ENCODE measurements at places on chromosomes 12 and 14.
A peak's percentile ranks its signal among the peaks of the same experiment; 100 is the strongest.

- no peak overlapping the region for H3K4me3 ChIP-seq
- no peaks in the 10 kb centered on the region for H3K4me1 ChIP-seq
- H3K27ac ChIP-seq = no peak overlapping the region
- H3K27me3 ChIP-seq = no peaks in the 10 kb centered on the region
Observed at GRCh38 chr14:32825058-32825457, 113.6 kb upstream of the NPAS3 start.

DNA sequence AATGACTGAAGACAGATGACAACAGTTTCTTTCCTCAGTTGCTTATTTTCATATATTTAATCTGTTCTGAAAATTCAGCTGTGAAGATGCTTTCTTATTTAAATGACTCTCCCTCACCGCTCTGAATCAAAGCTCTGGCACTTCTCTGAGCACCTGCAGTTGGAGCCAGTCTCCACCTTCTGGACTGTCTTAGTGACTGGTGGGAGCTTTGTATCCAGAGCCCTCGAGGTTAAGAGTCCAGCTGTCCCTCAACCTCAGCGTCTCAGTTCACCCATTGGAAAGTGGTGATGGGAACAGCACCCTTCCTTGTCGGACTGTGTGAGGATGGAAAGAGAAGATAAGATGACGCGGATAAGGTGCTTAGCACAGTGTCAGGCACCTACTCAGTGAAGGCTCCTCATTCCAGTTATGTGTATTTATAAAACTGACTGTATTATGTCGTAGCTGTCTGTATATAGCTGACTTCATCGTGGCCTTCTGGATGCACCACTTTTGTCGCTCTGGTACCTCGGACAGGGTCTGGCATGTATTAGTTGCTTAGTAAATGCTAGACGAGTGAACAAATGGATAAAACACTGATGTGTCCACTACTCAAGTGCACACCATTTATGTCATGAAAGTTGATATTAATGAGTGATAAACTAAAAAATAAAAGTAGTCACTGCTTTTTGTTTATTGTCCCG lies 34.5 kb downstream of the ELK3 start:
- H3K27me3 ChIP-seq = no peaks in the 10 kb centered on the region
- H3K4me3 ChIP-seq = no peak overlapping the region
- no peaks in the 10 kb centered on the region for H3K36me3 ChIP-seq
- no peaks in the 10 kb centered on the region for H3K4me1 ChIP-seq
- H3K27ac ChIP-seq = no peak overlapping the region

- no peak overlapping the region for H3K27ac ChIP-seq
- H3K27me3 ChIP-seq = peaks cover 41% of the 10 kb centered on the region
- no peaks in the 10 kb centered on the region for H3K36me3 ChIP-seq
- H3K4me1 ChIP-seq = no peaks in the 10 kb centered on the region
- DNase-seq = no peak
Observed at GRCh38 chr12:30973175-30973574, 46.6 kb downstream of the TSPAN11 start.

- H3K4me1 ChIP-seq = peaks cover 22% of the 10 kb centered on the region
- H3K4me3 ChIP-seq = no peak overlapping the region
- no peak for DNase-seq
- no peaks in the 10 kb centered on the region for H3K27me3 ChIP-seq
- H3K36me3 ChIP-seq = no peaks in the 10 kb centered on the region
Observed at GRCh38 chr12:116395396-116395795, 117.9 kb upstream of the MED13L start.

- H3K27ac ChIP-seq = no peak overlapping the region
- DNase-seq = no peak
- H3K27me3 ChIP-seq = no peaks in the 10 kb centered on the region
- no peaks in the 10 kb centered on the region for H3K4me1 ChIP-seq
Observed at GRCh38 chr14:77508876-77509275, 10.3 kb upstream of the ISM2 start.

GRCh38 chr14:56603648-56604047 lies 24.1 kb downstream of the TMEM260 start:
- H3K27me3 ChIP-seq = no peaks in the 10 kb centered on the region
- DNase-seq = no peak
- H3K36me3 ChIP-seq = no peaks in the 10 kb centered on the region
- no peak overlapping the region for H3K4me3 ChIP-seq
- H3K27ac ChIP-seq = no peak overlapping the region

- H3K27me3 ChIP-seq = no peaks in the 10 kb centered on the region
- H3K36me3 ChIP-seq = no peaks in the 10 kb centered on the region
- no peak for DNase-seq
Observed at GRCh38 chr14:71183876-71184689, 276.8 kb downstream of the PCNX1 start.

GRCh38 chr14:100426314-100426713 lies 103.2 kb downstream of the SLC25A47 start:
- DNase-seq = no peak
- no peak overlapping the region for H3K27ac ChIP-seq
- H3K27me3 ChIP-seq = no peaks in the 10 kb centered on the region
- H3K4me3 ChIP-seq = no peak overlapping the region
- H3K36me3 ChIP-seq = no peaks in the 10 kb centered on the region

DNA sequence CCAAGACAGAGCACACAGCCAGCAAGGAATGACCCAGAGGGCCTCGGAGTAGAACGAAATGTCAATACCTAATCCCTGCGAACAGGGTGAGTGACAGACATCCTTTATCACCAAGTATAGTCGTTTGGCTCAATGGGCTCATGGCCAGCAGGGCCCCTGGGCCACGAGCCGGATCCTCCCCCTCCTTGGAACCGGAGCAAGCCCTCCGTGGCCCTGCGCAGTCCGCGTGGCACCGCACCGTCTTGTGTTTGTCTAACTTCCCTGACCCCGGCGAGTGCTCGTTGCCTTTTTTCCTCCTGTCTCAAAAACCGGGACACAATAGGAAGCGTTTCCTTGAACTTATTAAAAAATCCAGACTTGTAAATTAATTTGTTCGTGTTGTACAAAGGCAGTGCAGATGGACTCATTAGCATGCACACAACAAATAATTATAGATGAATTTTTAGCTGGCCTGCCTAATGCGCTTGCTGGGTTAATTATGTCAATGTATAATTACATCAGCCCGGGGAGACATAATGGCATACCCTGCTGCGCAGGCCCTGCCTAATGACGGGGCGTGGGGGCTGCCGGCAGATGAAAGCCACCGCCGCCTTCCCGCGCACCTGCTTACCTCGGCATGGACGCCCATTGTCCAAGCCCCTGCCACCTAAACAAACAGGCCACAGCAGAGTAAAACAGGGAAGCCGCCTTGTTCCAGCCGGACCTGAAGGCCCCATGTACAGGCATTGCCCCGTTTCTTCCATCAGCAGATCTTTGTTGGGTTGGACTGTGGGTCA lies 81.6 kb downstream of the PHETA1 start:
- DNase-seq = no peak
- H3K4me1 ChIP-seq = no peaks in the 10 kb centered on the region
- H3K4me3 ChIP-seq = no peak overlapping the region
- H3K36me3 ChIP-seq = no peaks in the 10 kb centered on the region

DNA sequence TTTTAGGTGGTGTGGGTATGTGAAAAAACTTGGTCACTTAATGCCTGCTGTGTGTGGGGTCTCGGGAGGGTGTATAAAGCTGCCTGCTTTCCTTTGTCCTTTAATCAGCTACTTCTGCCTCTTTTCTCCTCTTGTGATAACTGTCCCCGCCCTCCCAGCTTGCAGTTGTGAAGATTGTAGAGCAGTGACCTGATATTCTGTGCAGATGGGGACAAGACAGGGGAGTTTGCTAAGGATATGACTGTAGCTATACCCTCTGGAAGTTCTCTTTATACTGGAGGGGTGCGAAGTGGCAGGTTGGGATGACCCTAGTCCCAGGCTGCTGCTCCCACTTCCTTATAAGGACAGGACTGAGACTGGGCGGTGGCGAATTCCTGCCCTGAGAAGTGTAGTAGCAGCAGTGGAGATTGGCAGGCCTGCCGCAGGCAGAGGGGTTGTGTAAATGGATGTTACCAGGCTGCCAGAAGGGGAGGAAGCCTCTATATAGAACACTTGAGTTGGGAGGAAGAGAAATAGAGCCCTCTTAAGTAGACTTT lies 835 bp downstream of the MYL6 start:
- peak overlapping the region; percentile 88 for H3K27ac ChIP-seq
- H3K4me1 ChIP-seq = peaks cover 25% of the 10 kb centered on the region
- no peak for DNase-seq

DNA sequence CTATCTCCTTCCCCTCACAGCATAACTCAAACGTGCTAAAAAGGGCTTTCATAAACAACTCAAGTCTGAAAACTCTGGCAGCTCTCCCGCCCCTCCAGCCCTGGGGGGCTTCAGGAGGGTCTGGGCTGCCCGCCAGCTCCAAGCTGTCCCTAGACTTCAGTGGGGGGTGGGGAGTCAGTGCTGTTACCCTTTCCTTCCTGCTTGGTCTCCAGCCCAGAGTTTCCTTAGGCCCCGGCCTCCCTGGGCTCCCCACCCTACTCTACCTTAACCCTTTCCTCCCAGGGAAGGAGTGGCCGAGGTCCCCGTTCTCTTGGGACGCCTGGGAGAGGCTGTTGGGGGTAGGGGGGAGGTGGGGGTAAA lies 530 bp upstream of the NYNRIN start:
- no peaks in the 10 kb centered on the region for H3K36me3 ChIP-seq
- no peak for DNase-seq
- H3K27ac ChIP-seq = no peak overlapping the region
- H3K4me3 ChIP-seq = no peak overlapping the region

DNA sequence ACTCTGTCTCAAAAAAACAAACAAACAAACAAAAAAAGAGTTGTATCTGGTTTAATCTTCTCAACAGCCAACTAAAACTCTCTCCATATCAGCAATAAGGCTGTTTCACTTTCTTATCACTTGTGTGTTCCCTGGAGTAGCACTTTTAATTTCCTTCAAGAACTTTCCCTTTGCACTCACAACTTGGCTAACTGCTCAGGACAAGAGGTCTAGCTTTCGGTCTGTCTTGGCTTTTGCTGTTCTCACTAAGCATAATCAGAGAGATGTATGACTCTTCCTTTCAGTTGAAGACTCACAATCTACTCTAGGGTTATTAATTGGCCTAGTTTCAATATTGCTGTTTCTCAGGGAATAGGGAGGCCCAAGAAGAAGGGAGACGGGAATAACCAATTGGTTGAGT lies 12.3 kb downstream of the NEMP1 start:
- no peaks in the 10 kb centered on the region for H3K27me3 ChIP-seq
- H3K4me3 ChIP-seq = no peak overlapping the region

DNA sequence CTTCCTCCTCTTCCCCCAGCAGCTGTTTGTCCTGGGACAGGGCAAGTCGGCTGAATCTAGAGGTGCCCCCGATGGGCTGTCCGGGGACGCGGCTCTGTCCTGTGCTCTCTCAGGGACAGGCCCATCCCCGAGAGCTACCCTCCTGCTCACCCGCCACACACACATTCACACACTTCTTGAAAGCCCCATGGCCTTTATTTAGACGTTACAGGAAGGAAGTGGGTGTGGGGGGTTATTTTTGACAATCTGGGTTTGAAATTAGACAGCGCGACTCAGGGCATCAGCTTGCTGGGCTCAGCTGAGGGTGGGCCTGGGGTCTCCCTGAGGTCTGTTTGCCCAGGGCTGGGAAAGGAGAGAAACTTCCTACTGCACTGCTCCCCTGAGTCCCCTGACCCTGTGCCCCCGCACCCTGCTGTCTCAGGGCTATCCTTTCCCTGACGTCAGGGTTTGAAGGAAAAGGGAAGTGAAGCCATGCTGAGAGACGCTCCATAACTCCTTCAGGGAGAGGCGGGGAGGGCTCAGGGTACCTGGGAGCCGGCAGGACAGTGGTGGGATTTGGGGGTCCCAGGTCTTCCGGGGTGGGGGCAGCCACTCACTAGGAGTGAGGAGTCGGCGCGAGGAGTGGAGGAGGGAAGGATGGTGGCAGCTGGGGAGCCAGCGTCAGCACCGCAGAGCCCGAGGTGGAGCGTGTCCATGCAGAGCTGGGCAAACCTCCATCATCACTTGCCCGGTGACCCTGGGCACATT lies 8.1 kb downstream of the PTPN6 start:
- H3K27me3 ChIP-seq = no peaks in the 10 kb centered on the region
- no peak overlapping the region for H3K27ac ChIP-seq
- peaks cover 11% of the 10 kb centered on the region for H3K36me3 ChIP-seq
- no peak for DNase-seq
- no peak overlapping the region for H3K4me3 ChIP-seq

GRCh38 chr14:69101331-69101826 lies 51.5 kb downstream of the DCAF5 start:
- no peaks in the 10 kb centered on the region for H3K27me3 ChIP-seq
- H3K27ac ChIP-seq = no peak overlapping the region
- H3K4me3 ChIP-seq = no peak overlapping the region
- no peaks in the 10 kb centered on the region for H3K36me3 ChIP-seq
- no peaks in the 10 kb centered on the region for H3K4me1 ChIP-seq
- no peak for DNase-seq

DNA sequence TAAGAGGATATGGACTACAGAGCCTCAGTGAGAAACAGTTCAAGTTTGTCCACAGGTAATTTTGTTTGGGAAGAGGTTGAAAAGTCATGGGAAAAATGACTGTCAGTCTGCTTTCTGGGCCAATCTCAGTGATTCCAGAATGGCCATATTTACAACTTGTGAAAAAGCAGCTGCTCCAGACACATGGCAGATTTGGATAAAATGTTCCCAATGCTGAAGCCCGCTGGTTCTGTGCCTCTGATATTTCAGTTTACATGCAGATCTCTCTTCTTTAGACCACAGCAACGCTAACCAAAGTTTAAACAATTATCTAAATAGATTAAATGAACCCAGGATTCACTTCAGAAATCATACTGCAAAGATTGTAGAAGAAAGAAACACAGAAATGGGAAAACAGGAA lies 222.8 kb downstream of the SOX5 start:
- H3K4me3 ChIP-seq = no peak overlapping the region
- H3K27ac ChIP-seq = no peak overlapping the region
- H3K27me3 ChIP-seq = no peaks in the 10 kb centered on the region
- no peaks in the 10 kb centered on the region for H3K36me3 ChIP-seq
- no peaks in the 10 kb centered on the region for H3K4me1 ChIP-seq
- DNase-seq = no peak

GRCh38 chr12:4859478-4860210 lies 50.1 kb upstream of the KCNA1 start:
- no peaks in the 10 kb centered on the region for H3K36me3 ChIP-seq
- no peaks in the 10 kb centered on the region for H3K4me1 ChIP-seq
- peaks cover 2% of the 10 kb centered on the region for H3K27me3 ChIP-seq
- no peak for DNase-seq

- no peak for DNase-seq
- no peaks in the 10 kb centered on the region for H3K36me3 ChIP-seq
- H3K4me3 ChIP-seq = no peak overlapping the region
Observed at GRCh38 chr12:131311764-131312163, 358.1 kb downstream of the ADGRD1 start.

GRCh38 chr12:40921563-40922163 lies 229.4 kb downstream of the CNTN1 start:
- H3K36me3 ChIP-seq = no peaks in the 10 kb centered on the region
- no peak overlapping the region for H3K27ac ChIP-seq
- no peak overlapping the region for H3K4me3 ChIP-seq
- H3K27me3 ChIP-seq = no peaks in the 10 kb centered on the region
- no peak for DNase-seq
- no peaks in the 10 kb centered on the region for H3K4me1 ChIP-seq

DNA sequence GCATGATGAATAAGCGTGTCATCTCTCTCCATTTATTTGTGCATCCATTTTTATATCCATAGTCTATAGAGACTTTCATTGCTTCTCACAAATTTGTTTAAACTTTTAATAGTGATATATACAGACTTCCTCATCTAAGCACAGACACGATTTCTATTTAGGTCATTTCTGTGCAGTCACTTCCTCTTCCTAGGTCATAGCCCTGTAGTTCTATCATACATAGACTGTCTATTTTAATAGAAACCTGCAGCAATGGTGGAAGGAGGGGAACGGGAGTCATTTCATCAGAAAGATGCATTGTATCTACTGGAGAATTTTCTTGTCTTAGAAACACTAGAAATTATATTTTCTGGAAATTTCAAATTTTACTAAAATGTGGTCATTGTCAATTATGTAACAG lies 133.4 kb upstream of the FGD4 start:
- H3K27me3 ChIP-seq = no peaks in the 10 kb centered on the region
- H3K36me3 ChIP-seq = no peaks in the 10 kb centered on the region
- no peak overlapping the region for H3K4me3 ChIP-seq
- DNase-seq = no peak
- H3K27ac ChIP-seq = no peak overlapping the region
